Non-pigmented ciliary epithelial cell (primary cell): ENCODE measurements at places on chromosomes 7 and 10.

DNA sequence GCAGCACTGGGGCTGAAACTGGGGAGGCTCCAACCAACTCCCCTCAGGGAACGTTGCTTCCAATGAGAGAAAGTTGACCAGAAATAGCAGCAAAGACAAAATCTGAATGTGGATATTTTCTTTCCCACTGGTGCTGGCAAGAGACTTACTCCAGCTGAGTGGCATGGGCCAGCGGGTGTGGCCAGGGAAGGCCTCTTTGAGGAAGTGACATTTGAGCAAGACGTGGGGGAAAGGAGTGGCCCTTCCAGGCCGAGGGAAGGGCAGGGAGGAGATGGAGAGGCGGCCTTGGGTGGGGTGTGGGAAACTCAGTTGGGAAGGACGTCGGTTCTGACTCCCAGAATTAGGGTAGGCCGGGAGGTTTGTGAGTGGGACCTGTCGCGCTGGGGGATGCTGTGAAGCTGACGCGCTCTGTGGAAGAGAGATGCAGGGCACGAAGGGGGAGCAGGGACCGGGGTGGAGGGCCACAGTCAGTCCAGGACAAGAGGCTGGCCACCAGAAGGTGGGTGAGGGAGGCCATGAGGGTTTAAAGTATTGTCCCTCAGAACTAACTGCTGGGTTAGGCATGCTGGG lies 96.7 kb upstream of the IKZF1 start:
- DNase-seq: no peak

DNA sequence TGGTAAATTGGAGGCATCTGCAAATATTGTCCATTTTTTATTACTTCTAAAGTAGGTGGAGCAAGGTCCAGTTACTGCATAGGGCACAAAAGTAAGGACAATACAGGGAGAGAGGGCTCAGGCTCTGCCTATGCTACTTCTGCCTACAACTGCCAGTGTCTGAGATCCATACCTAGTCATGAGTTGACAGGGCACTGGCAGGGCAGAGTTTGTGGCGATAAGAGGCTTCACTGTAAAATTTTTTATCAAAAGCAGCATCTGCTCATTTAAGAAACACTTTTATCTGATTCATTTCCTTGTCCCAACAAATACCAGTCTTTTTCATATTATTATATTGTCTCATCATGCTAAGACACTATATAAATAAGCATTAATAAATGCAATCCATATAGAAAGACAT lies 178.0 kb downstream of the LRRN3 start:
- no peak for DNase-seq

GRCh38 chr7:148567524-148567923 lies 23.0 kb upstream of the C7orf33 start:
- no peak for DNase-seq

DNA sequence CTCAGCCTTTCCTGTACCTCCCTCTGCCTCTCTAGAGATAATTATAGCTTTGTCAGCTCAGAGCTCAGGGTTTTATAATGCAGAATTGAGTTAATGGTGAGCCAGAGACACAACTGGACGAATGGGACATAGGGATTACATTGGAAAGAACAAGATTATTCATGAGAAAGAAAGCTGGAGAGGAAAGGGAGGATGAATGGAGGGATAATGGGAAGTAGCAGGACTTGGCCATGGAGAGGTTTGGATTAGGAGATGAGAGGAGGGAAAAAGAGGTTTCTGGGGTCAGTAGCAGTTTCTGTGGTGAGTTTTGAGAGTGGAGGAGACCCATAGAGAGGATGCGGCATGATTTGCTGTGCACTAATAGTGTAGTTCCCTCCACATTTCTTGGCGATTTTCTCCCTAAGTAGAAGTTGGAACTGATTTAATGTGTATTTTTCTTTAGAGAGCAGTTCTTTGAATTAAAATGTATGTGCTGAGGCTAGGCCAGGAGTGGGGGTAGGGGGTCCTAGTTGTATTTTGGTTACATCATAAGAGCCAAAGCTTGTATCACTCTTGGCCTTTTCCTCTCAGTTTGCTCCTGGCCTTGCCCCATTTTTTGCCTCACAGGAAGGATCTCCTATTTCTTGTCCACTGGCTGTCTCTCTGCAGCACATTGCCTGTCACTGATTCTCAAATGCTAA lies 107.4 kb downstream of the MKX start:
- DNase-seq: no peak

- DNase-seq: no peak
Observed at GRCh38 chr7:14023838-14024237, 34.4 kb upstream of the ETV1 start.

DNA sequence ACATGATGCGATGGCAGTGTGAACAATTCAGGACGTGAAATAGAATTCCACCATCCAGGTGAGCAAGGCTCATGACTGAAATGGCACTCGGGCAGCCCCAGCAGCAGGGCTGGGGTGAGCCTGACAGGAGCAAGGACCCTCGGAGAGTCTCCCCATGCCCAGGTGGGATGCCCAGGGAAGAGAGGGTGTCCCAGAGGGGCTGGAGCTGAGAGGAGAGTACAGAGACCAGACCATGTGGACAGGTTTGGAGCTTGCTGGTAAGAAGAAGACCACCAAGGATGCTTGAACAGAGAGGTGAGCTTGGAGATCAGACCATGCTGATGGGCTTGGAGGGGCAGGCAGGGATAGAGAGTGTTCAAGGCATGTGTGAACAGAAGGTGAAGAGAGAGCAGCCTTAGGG lies 83.3 kb downstream of the RAMP3 start:
- DNase-seq: no peak

GRCh38 chr10:87585565-87586514 lies 73.8 kb upstream of the PAPSS2 start:
- DNase-seq: peak; percentile 43

DNA sequence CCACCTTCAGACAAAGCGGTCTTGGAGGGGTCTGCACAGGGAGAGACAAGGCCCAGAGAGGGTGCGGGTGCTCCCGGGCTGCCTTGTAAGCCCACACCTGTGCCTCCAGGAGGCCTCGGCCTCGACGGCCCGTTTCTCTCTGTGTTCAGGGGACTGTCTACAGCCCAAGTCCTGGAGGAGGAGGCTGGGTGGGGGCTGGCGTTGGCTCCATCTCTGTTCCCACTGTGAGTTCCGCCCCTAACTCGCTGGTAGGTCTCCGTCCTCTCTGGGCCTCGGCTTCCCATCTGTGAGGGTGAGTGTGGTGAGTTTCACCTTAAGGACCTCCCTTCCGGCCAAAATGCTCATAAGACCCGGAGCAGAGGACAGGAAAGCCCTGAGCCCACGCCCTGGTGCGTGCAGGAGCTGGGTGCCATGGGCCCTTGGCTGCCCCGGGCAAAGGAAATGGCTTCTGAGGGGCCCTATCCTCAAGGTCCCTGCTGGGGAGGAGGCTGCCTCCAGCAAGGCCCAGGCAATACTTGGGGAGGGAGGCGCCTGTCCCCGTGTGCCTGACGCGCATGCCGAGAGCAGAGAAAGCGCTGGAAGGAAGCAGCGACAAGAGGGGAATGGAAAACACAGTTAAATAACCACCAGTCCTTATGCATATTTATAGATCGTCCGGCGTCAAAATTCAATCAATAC lies 276.8 kb downstream of the ELFN1 start:
- no peak for DNase-seq

DNA sequence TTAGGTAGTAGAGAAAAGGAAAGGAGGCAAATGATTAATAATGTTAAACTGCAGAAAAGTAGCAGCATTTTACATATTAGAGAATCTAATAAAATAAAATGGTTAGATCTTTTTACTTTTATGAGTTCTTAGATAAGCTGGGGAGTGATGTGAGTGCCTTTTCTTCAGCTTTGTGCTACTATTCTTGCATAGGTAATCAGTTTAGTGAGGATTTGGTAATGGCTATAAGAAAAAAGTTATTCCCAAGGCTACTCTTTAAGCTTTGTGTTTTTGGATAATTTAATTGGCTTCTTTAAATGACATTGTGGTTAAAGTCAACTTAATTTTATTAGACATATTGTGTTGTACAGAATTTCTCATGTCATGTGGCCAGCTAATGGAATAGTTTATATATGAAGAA lies 3.7 kb downstream of the KCND2 start:
- DNase-seq: no peak

GRCh38 chr10:103711351-103711994 lies 143.9 kb downstream of the SH3PXD2A start:
- DNase-seq: no peak
